ENCODE measurements at places on chromosomes 2 and 18.

DNA sequence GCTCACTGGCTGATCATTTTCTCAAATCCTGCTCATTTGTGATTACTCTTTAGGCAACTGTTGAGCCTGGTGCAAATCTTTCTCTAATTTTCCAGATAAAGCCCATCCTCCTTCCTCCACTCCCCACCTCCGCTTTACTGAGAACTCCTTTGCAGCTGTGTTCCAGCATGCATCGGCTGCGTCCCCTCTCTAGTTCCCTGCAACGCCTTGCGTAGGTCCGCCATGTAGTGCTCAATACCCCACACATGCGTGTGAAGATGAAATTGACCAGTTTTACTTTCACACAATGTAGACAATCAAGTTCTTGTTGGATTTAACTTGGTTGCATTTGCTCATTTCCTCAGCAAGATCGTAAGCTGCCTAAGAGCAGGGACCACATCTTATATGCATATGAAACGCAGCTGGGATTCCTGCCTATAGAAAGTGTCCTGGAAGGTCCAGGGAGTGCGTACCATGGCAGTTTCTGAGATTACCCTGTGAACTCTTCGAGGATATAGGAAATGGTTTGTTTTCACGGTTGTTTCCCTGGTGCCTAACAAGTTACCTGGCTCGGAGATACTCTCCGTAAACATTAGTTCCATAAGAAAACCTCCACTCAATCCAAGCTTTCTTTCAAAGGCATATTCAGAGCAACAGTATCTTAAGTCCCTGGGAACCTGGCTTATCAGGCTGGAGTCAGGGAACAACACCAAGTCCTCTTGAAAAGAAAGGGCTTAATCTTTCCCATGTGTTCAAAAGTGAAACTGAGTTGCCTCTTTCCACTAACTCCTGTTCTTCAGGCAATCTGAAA lies 766.4 kb upstream of the ID2 start:
- DNase-seq: no peak

DNA sequence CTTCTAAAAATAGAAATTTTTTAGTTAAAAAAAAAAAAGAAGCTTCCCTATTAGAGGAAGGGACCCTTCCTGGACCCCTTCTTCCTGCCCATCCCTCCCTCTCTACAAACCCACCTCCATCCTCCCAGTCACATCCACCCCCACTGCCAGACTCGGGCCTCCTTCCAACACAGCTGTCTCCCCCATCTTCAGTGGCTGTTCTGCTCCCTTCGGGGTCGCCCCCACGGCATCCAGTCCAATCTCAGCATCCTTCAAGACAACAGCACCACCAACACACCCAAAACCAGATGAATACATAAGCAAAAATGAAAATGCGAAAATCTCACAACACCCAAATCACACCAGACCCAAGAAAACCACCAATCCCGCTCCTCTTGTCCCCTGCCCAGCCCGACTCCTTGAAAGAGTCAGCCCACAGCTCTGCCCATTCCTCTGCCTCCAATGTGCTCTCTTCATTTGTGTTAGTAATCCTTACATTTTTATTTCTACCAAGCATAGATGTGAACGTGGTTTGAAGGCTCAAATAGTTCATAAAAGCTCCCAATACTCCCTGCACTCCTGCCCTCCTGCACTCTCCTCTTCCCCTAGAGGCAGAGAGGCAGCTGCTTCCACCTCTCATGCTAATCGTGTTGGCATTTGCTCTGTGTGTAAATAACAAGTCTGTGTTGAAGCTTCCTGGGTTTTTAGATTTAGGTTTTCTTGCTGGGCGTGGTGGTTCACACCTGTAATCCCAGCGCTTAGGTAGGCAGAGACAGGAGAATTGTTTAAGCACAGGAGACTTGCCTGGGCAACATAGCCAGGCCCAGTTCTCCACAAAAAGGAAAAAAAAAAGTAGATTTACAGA lies 37.0 kb downstream of the MAL start:
- DNase-seq: peak; percentile 72

DNA sequence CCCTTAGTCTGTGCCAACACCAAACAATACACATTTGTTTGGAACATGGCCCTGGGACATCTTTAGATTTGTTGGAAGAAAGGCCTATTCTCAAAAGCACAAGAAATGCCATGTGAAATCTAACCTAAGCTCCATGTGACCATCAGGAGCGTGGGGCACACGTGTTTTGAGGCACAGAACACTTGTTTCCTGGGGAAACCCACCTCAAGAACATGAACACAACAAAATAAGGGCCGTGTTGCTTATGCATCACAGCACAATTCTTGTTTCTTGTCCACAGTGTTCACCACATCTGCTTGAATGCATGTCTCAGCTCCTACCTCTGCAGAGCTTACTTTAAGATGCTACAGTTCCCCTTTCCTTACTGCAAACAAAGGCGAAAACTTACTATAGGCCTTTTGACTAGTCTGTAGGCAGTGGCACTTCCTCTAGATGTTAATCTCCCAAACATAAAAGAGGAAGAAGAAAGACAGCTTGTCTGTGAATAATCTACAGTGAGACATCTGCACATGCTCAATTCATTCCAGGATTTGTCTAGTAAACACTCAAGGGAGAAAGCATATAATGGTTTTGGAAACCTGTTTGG lies 165.0 kb downstream of the ANKRD44 start:
- peak; percentile 57 for DNase-seq

- no peak for DNase-seq
These were observed 81.6 kb upstream of the NFU1 start for GRCh38 chr2:69518841-69519240.

GRCh38 chr2:16247326-16248122 lies 307.2 kb downstream of the MYCN start:
- DNase-seq: no peak

DNA sequence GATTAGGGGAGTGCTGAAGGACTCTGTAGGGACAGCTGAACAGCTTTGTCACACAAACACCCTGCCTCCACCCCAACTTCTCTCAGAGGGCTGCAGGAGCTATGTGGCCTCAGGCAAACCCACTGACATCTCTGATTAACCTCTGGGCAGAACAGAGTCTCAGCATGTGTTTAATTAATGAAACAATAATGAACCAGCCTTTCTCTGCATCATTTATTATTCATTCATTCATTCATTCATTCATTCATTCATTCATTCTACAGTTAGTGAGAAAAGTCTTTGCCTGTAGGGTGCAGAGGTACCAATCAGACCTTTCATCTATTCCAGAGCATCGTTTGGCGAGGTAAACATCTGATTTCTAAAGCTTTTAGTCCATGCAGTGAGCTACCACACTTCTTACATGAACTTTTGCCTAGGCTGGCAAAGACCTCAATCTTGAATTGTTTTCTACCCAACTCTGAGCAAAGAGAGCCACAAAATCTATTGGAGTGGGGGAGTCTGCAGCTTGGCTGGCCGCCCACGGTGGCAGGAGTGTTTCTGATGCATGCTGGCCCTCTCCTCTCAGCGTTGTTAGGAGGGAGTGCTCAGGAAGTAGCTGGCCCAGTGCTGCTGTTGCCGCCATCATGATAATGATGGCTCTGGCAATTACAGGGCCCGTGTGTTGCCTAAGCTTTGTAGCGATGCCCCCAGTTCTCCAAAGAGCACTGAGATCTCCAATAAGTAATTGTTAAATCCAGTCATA lies 198.9 kb downstream of the SMAD7 start:
- no peak for DNase-seq

DNA sequence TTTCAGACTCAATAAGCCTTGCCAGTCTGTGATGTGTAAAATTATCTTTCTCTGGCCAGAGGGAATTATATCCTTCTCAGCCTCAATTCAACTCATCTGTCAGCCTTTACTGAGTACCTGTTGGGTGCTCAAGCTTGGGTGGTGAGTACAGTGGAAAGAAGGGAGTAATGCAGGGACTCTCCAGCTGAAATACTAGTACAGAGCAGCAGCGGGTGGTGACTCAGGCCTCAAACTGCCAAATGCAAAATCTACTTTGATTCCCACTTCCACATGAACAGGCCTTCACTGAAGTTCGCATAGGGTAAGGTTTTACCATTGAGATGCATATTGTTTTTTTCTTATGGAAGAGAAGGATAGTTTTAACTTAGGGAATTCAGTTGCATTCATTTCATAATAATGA lies 326.8 kb downstream of the LRRTM1 start:
- no peak for DNase-seq
